Activated naive CD4-positive, alpha-beta T cell treated with anti-CD3 and anti-CD28 coated beads, Interleukin-2, amount 50 U/mL, for 16 hours (primary cell): ENCODE measurements at places on chromosomes 5 and 9.
A peak's percentile ranks its signal among the peaks of the same experiment; 100 is the strongest.

- DNase-seq = no peak
Observed at GRCh38 chr5:146721073-146721815, 157.3 kb downstream of the PPP2R2B start.

GRCh38 chr5:127609957-127610356 is 38.9 kb upstream of the CTXN3 start:
- DNase-seq = no peak

DNA sequence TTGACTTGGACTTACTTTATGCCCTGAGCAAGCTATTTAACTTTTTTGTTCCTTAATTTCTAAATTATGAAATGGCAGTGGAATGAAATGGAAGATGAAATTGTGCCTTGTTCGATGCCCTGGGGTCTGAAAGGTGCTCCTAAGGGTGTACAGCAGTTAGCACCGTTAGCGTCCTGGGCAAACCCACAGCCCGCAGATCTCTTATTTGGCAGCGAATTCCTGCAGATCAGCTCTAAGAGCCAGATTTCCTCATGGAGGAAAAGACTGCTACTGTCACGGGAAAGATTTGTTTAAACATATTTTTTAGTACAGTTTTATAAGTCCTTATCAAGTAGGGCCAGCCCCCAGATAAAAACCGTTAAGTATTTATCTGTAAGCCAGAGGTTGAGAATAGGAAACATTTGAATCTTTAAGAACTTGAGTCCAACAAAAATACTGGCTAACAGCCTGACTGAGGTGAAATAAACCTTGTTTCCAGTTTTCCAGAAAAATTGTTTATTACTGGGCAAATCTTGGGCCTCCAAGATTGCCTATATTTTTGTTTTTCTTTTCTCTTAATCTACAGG is 216.5 kb upstream of the DMRT1 start:
- DNase-seq = no peak

- no peak for DNase-seq
Observed at GRCh38 chr5:172913117-172913850, 45.9 kb upstream of the RPL26L1 start.

- DNase-seq = no peak
Observed at GRCh38 chr9:1880038-1880565, 135.0 kb upstream of the SMARCA2 start.

GRCh38 chr9:87613265-87614111 is 112.4 kb upstream of the CTSL start:
- no peak for DNase-seq

DNA sequence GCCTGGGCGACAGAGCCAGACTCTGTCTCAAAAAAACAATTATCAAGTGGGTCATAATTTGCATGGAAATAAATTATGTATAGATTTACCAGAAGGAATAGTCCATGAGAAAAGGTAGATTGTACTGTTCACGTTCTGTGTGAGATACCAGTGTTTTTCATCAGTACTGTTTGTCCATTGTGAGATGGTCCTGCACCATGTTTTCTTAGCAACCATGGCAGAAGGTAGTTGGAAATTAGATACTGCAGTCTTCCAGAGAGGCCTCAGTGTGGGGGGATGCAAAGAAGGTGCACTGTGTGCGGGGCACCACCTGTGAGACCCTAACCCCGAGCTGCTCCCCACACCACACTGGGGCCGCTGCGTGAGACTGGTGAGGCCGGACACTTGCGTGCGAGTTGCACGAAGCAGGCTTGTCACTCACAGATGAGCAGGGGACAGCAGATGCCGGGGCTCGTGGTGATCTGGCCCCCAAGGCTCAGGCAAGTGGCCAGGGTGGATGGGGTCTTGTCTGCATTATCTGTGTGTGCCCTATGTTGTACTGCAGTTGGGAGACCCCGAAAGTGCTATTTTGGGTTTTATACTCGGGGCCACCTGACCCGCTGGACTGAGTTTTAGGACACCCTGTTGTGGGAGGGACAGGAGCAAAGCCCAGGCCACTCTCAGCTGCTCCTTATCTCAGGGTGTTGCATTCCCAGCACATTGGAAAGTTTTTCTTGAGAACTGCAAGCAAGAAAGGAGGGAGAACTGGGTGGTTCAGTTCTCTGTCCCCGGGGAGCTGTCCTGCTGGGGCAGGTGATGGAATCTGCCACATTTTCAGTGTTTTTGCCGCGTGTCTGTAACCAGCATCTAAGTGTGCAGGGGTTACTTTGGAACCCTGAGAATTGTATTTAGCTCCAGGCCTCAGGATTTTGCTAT is 61.9 kb downstream of the EHMT1 start:
- no peak for DNase-seq

- DNase-seq = no peak
Observed at GRCh38 chr5:149902177-149902576, 42.4 kb downstream of the PDE6A start.

- no peak for DNase-seq
Observed at GRCh38 chr5:169253071-169253470, 47.9 kb downstream of the SLIT3 start.

- DNase-seq = no peak
Observed at GRCh38 chr5:169667896-169668674, 31.0 kb downstream of the DOCK2 start.

DNA sequence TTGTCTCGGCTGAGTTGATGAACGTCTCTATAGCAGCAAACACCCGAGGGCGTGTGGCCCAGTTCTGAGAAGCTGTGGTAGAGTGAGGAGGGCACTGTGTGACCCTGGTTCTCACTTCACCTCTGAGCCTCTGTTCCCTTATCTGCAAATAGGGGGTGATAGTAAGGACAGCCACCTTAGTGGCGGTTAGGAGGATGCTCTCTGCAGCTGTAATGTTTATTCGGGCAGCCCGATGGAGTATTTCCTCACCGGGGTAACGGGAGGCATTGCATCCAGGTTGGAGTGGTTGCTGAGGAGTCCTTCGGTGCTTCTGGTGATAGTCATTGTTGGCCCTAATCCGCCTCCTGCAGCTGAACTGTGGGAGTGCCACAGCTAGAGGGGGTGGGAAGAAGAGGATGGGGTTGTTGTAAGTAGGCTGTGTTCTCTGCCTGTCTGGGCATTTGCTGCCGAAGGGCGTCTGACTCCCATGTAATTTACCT is 13.9 kb downstream of the PRRC2B start:
- DNase-seq = peak; percentile 31

DNA sequence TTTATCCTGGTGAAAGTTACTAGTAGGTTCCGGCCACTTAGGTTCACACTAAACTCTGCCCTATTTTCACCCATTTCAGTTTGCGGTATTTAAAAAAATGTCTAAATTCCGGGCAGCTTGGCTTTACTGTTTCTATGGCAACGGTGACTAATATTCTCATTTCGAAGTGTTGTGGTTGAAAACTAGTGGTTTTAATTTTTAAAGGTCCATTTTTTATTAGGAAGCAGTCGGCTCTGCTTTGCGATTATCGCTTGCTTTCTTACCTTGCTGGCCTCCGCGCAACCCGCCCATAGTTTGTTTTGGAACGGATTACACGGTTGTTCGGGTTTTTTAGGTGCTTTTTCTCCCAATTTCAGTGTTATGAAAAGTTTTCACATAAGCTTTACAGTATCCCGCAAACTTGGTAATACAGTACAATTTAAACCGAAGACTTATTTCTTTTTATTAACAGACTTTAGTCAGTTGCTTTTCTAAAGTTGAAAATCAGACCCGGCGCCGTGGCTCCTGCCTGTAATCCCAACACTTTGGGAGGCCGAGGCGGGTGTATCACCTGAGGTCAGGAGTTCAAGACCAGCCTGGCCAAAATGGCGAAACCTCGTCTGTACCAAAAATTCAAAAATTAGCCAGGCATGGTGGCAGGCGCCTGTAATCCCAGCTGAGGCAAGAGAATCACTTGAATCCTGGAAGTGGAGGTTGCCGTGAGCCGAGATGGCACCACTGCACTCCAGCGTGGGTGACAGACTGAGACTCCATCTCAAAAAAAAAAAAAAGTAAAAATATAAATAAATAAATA is 1.6 kb downstream of the KDM4C start:
- no peak for DNase-seq

DNA sequence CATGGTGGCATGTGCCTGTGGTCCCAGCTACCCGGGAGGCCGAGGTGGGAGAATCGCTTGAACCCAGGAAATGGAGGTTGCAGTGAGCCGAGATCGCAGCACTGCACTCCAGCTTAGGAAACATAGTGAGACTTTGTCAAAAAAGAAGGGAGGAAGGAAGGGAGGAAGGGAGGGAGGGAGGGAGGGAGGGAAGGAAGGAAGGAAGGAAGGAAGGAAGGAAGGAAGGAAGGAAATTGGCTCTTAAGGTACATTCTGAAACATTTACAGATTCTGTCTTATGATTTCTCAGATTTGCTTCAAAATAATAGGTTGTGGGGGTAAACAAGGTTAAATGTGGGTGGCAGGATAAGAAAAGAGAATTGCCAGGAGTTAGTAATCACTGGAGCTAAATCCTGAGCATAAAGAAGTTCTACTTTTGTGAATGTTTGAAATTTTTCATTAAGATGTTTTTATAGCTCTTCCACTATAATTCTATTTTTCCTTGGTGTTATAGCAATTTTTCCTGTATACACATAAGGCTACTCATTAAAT is 2.1 kb upstream of the UGT3A2 start:
- no peak for DNase-seq
